Endodermal cell (in vitro differentiated cells): ENCODE measurements at places on chromosomes 13 and 19. TPM values are rescaled to one million over a fixed set of nuclear protein-coding genes. Genes with fewer than 3 reads are reported as not detected.
A peak's percentile ranks its signal among the peaks of the same experiment; 100 is the strongest.

DNA sequence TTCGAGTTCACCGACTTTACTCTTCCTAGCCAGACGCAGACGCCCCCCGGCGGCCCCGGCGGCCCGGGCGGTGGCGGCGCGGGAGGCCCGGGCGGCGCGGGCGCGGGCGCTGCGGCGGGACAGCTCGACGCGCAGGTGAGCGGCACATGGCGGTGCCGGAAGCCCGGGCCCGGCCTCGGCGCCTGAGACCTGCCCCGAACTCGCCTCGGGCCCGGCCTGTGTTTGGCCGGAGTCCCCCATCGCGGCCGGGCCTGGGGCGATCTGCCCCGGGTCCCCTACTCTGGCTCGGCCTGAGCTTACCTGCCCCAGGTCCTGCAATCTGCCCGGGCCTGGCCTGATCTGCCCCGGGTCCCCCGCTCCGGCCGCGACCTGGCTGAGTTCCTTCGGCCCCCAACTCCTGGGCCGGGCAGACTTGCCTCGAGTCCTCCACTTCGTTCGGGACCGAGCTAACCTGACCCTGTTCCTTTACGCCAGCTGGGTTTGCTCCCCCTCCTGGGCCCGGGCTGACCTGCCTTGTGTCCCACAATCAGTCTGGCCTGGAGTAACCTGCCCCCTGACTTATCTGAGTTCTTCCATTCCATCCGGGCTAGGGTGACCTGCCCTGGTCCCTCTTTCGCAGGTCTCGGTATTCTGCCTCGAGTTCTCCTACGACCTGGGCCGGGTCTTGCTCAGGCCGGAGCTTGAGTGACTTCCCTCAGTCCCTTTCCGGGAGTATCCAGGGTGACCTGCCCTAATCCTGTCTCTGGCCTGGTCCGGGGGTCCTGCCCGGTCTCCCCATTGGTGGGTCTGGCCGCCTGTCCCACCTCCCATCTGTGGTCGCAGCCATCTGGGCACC is 764 bp downstream of the UPF1 start:
- DNase-seq = peak; percentile 86

DNA sequence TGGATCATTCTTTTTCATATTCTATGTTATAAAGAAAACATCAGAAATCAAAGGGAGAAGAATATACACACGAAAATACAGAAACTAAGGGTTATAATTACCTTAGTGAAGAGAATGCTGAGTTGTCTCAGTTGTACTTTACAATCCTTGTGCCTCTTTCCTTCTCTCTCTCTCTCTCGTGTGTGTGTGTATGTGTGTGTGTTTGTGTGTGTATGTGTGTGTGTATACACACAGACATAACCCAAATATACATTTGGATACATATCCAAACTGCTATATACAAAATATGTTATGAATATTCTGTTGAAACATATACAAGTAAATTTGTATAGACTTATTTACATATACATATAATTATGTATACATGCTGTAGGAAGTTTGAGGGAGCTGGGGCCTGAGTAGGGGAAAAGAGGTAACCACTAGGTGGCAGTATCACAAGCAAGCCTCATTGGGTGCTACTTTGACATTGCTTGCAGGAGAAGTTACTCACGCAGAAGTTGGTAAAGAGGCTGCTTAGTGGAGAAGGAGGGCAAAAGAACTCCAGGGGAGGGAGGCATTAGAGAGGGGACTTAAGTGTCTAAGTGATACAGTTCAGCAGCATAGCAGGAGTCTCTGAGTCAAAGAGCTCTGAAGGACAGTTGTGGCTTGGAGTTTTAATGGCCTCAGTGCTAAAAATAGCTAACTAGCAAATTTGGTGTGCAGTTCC is 465.1 kb upstream of the PCDH20 start:
- peak; percentile 75 for DNase-seq

Gene PABPC3
- 0.15 to 0.33 TPM in 2 of 3 replicates, not detected in the other for total RNA-seq

Gene THSD8
- 37.3 to 57.9 TPM (median 57.4 TPM) in 3 replicates for total RNA-seq

Gene IGSF23
- not detected in 3 replicates for total RNA-seq
